ENCODE measurements at places on chromosomes 12 and 14. TPM values are rescaled to one million over a fixed set of nuclear protein-coding genes. Genes with fewer than 3 reads are reported as not detected.

PDE3A gene
- total RNA-seq, result 2.4 TPM

DNA sequence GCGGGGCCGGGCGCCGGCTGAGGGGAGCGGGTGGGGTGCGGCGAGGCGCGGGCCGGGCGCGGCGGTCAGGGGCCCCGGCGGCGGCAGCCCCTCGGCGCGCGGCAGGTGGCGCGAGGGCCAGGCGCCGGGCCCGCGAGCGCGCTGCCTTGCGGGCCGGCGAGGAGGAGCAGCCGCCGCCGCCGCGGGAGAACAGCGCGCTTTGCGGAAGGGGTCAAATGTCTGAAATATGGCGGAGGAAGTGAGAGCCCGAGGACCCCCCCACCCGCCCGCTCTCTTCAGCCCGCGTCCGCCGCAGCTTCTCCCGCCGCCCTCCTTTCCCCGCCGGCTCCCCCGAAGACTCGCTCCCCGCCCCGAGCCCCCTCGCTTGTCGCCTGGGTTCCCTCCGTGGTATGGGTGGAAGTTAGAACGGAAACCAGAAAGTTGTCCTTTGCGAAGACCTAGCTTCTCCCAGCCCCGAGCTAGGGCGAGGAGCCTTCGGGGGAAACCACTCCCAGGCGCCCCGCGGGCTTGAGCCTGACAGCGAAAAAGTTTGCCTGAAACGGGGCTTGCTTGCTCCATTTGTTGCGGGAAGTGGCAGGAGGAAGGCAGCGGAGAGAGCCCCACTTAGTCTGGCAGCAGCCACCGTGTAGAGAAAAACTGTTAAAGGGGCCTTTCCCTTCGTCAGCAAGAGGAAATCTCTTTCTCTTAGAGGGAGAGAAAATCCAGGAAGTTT, 551 bp downstream of the RAP1B start:
- peaks cover 8% of the 10 kb centered on the region for H3K36me3 ChIP-seq
- peaks cover 54% of the 10 kb centered on the region for H3K4me1 ChIP-seq
- peak; percentile 34 for DNase-seq
- H3K27me3 ChIP-seq, result no peaks in the 10 kb centered on the region
- peak overlapping the region; percentile 88 for H3K27ac ChIP-seq

DNA sequence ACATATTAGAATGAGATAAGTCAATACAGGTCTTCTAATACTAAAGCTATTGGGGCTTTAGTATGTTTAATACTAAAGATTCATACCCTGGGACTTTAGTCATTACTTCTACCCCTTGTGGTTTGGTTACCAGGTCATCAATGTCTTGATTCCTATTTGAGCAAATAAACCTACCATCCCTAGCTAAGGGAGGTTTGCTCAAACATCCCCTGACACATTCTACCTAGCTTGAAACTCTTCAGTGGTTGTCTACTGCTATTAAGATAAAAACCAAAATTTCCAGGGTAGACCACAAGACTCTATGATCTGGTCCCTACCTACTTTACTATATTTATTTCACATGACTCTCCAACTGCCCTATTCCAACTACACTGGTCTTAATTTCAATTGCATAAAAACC, 7.3 kb upstream of the C2CD5 start:
- no peaks in the 10 kb centered on the region for H3K4me1 ChIP-seq
- no peak overlapping the region for H3K4me3 ChIP-seq
- DNase-seq, result no peak
- no peaks in the 10 kb centered on the region for H3K27me3 ChIP-seq
- no peak overlapping the region for H3K27ac ChIP-seq

HOTAIR gene
- total RNA-seq, result not detected

TMEM63C gene
- total RNA-seq, result 0.91 TPM

DCN gene
- total RNA-seq, result 17.9 TPM

GRCh38 chr14:60303745-60304144, 54.7 kb downstream of the PPM1A start:
- no peak for DNase-seq
- H3K27ac ChIP-seq, result no peak overlapping the region
- peaks cover 3% of the 10 kb centered on the region for H3K36me3 ChIP-seq
- no peak overlapping the region for H3K4me3 ChIP-seq

SERPINA10 gene
- not detected for total RNA-seq

DNA sequence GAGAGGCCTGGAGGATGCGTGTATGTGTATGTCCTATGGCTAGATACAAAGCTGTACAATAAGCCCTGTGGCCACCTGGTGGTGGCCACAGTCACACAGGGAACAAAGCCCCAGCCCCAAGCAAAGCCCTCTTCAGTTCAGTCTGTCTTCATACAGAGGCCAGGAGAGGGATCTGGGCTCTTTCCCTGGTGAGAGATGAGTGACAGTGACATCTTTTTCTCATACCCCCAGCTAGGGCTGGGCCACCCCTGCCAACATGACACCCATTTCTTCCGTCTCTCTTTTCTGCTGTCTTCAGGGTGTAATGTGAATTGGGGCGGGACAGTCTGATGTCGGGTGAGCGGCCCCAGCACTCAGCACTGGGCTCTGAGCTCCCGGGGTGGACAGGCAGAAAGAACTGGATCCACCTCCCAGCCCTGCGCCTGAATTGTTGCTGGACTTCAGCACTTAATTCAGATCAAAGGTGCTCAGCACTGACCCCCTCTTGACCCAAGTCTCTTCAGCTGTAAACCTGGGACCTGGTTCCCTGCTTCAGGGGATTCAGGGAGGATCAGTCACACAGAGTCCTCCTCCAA, 59.8 kb downstream of the SERPINA3 start:
- no peak for DNase-seq
- H3K27ac ChIP-seq, result no peak overlapping the region
- H3K36me3 ChIP-seq, result no peaks in the 10 kb centered on the region
- peaks cover 8% of the 10 kb centered on the region for H3K4me1 ChIP-seq
- H3K27me3 ChIP-seq, result peaks cover 7% of the 10 kb centered on the region

NKX2-1 gene
- not detected for total RNA-seq

GRCh38 chr12:92044435-92044834, 101.2 kb downstream of the BTG1 start:
- DNase-seq, result no peak
- H3K4me3 ChIP-seq, result no peak overlapping the region
- peaks cover 8% of the 10 kb centered on the region for H3K4me1 ChIP-seq
- no peaks in the 10 kb centered on the region for H3K27me3 ChIP-seq
- H3K36me3 ChIP-seq, result no peaks in the 10 kb centered on the region

DNA sequence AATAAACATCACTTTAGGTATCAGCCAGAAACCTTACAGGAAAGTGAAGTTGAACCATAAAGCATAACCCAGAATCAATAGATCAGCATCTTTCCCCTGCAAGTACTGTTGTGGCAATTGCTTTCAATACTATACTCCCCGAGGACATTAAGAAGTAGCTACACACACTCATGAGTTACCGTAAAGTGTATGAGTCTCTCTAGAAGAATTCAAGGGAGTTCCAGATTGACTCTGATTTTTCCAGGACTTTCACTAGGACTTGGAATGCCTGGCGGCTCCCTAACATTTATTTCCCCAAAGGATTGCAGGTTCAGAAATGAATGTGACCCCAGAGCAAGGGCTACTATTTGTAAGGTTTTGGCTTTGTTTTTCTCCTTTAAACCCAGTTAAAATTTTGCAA, 465.4 kb upstream of the MDGA2 start:
- H3K36me3 ChIP-seq, result no peaks in the 10 kb centered on the region
- no peak for DNase-seq
- H3K4me1 ChIP-seq, result no peaks in the 10 kb centered on the region

IFNG gene
- not detected for total RNA-seq

NFATC4 gene
- 47.8 TPM for total RNA-seq

- no peak overlapping the region for H3K27ac ChIP-seq
- no peaks in the 10 kb centered on the region for H3K36me3 ChIP-seq
- peaks cover 18% of the 10 kb centered on the region for H3K27me3 ChIP-seq
- no peak for DNase-seq
Measured at GRCh38 chr12:132163911-132164288, 19.6 kb downstream of the NOC4L start.

GRCh38 chr12:106600503-106600902, 17.7 kb downstream of the RFX4 start:
- peak overlapping the region; percentile 2 for H3K4me3 ChIP-seq
- H3K36me3 ChIP-seq, result peaks cover 8% of the 10 kb centered on the region
- peak overlapping the region; percentile 46 for H3K27ac ChIP-seq
- no peak for DNase-seq
- no peaks in the 10 kb centered on the region for H3K27me3 ChIP-seq
- peaks cover 61% of the 10 kb centered on the region for H3K4me1 ChIP-seq

GRCh38 chr14:35682802-35683201, 126.3 kb downstream of the RALGAPA1 start:
- no peaks in the 10 kb centered on the region for H3K27me3 ChIP-seq
- no peaks in the 10 kb centered on the region for H3K36me3 ChIP-seq
- no peaks in the 10 kb centered on the region for H3K4me1 ChIP-seq
- DNase-seq, result no peak

- DNase-seq, result no peak
- H3K4me1 ChIP-seq, result no peaks in the 10 kb centered on the region
- H3K4me3 ChIP-seq, result no peak overlapping the region
- no peak overlapping the region for H3K27ac ChIP-seq
- H3K36me3 ChIP-seq, result no peaks in the 10 kb centered on the region
Measured at GRCh38 chr14:51165415-51165814, 70.5 kb upstream of the TRIM9 start.

- peaks cover 98% of the 10 kb centered on the region for H3K27me3 ChIP-seq
- no peak overlapping the region for H3K4me3 ChIP-seq
- no peak overlapping the region for H3K27ac ChIP-seq
- DNase-seq, result no peak
- H3K36me3 ChIP-seq, result no peaks in the 10 kb centered on the region
- H3K4me1 ChIP-seq, result peaks cover 23% of the 10 kb centered on the region
Measured at GRCh38 chr12:53698948-53699677, 23.2 kb upstream of the ATP5MC2 start.

GRCh38 chr14:44640416-44640815, 133.3 kb upstream of the FSCB start:
- H3K36me3 ChIP-seq, result no peaks in the 10 kb centered on the region
- H3K4me1 ChIP-seq, result no peaks in the 10 kb centered on the region
- H3K27ac ChIP-seq, result no peak overlapping the region
- H3K27me3 ChIP-seq, result no peaks in the 10 kb centered on the region

SLCO1B1 gene
- total RNA-seq, result 0.21 TPM

- H3K4me3 ChIP-seq, result no peak overlapping the region
- peaks cover under 1% of the 10 kb centered on the region for H3K4me1 ChIP-seq
- H3K36me3 ChIP-seq, result no peaks in the 10 kb centered on the region
- no peaks in the 10 kb centered on the region for H3K27me3 ChIP-seq
- no peak overlapping the region for H3K27ac ChIP-seq
Measured at GRCh38 chr12:28941248-28941647, 207.8 kb upstream of the FAR2 start.

DNA sequence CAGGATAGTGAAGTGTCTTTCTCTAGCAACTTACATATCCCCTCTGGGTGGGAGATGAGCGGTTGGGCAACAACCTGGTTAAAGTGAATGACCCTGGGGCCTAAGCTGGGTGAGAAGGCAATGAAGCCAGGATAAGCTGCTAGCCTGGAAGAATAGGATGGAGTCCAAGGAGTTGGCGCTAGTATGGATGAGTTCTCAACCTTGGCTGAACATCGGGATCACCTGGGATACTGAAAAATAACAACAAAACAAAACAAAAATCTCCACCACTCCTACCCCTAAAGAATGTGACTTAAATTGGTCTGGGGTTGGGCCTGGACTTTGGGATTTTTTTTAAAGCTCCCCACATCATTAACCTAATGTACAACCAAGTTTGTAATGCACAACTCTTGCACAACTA, 4.8 kb upstream of the RPS6KA5 start:
- no peaks in the 10 kb centered on the region for H3K27me3 ChIP-seq
- no peak overlapping the region for H3K27ac ChIP-seq
- no peak for DNase-seq

DNA sequence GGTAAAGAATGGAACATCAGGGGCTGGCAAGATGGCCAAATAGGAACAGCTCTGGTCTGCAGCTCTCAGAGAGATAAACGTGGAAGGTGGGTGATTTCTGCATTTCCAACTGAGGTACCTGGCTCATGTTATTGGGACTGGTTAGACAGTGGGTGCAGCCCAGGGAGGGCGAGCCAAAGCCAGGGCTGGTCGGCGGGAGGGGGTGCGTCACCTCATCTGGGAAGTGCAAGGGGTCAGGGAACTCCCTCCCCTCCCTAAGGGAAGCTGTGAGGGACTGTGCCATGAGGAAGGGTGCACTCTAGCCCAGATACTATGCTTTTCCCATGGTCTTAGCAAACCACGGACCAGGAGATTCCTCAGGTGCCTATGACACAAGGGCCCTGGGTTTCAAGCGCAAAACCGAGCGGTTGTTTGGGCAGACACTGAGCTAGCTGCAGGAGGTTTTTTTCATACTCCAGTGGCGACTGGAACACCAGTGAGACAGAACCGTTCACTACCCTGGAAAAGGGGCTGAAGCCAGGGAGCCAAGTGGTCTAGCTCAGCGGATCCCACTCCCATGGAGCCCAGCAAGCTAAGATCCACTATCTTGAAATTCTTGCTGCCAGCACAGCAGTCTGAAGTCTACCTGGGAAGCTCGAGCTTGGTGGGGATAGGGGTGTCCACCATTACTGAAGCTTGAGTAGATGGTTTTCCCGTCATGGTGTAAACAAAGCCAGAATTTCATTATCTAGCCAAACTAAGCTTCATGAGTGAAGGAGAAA, 317.6 kb downstream of the NELL2 start:
- no peak for DNase-seq
- H3K4me1 ChIP-seq, result no peaks in the 10 kb centered on the region
- H3K27ac ChIP-seq, result no peak overlapping the region

- H3K36me3 ChIP-seq, result no peaks in the 10 kb centered on the region
- peak; percentile 4 for DNase-seq
- H3K4me3 ChIP-seq, result peak overlapping the region; percentile 84
- peaks cover 17% of the 10 kb centered on the region for H3K4me1 ChIP-seq
Measured at GRCh38 chr14:95514131-95515079, 2.0 kb downstream of the SYNE3 start.

SIX1 gene
- total RNA-seq, result 0.44 TPM

Data from neural crest cell (in vitro differentiated cells).